ENCODE measurements at places on chromosomes 1 and 21.
A peak's percentile ranks its signal among the peaks of the same experiment; 100 is the strongest.

DNA sequence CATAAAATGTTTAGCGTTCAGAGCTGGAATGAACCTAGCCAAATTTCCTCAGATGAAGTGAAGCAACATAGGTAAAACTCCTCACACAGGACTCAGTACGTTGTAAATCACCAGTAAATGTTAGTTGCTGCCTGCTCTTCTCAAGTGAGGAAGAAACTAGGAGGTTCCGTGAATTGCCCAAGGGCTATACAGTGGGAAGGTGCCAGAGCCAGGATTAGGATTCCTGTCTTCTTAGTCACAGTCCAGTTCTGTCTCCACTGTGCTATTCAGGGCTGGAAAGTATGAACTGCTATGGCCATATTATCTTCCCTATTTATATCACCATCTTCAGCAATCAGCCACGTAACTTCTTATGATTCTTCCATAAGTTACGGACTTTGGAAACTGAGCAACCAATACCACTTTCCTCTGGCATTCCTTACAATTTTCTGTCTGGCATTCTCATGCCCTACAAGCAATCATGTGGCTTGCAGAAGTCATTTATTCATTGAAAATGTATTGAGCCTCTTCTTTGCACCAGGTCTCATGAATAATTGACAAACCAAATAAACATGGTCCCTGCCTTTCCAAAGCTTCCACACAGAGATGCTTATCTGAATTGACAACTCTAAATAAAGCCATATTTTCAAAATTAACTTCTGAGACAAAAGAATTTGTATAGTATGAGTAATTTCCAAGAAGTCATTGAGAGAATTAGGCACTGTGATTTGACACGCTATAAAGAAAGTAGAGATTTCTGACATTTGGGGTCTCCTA lies 271.6 kb upstream of the SGIP1 start:
- no peak for DNase-seq

GRCh38 chr1:171185091-171185490 lies at the start of gene FMO2:
FMO2 (plus strand) TSS chr1:171185300; CDS start chr1:171185714, 414 bp downstream.
- DNase-seq = peak; percentile 9

- no peak for DNase-seq
These were observed 12.7 kb upstream of the PARS2 start for GRCh38 chr1:54777011-54777410.

- DNase-seq = no peak
These were observed 289.7 kb downstream of the HHAT start for GRCh38 chr1:210618369-210618768.

GRCh38 chr21:38956007-38956406 lies 150.3 kb downstream of the ETS2 start:
- no peak for DNase-seq

GRCh38 chr1:8555582-8555981 lies 237.7 kb downstream of the SLC45A1 start:
- no peak for DNase-seq

- DNase-seq = no peak
These were observed 6.7 kb downstream of the GADD45A start for GRCh38 chr1:67691712-67692111.
